ENCODE measurements at places on chromosomes 6 and 20.

DNA sequence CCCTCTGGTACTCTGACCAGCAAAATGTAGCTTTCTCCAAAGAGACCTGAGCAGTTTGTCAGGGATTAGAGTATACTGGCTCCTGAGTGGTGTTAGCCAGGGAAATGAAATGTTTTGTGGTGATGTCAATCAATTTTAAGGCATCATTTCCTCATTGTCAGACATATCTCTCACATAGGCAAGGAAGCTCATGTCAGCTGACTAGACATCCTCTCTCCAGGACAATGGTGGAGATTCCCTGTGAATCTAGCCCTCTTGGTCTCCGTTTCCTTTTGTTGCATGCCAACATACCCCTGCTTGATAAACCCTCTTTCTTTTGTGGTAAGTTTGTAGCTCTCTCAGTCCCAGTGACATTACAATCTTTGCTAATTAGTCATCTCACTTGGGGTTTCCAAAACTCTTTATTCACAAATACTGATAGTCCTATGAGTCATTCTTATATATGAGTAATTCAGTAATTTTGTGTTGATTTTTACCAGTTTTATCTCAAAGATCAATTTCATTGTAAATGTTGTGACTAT lies 135.6 kb upstream of the PTPRK start:
- no peak for DNase-seq

DNA sequence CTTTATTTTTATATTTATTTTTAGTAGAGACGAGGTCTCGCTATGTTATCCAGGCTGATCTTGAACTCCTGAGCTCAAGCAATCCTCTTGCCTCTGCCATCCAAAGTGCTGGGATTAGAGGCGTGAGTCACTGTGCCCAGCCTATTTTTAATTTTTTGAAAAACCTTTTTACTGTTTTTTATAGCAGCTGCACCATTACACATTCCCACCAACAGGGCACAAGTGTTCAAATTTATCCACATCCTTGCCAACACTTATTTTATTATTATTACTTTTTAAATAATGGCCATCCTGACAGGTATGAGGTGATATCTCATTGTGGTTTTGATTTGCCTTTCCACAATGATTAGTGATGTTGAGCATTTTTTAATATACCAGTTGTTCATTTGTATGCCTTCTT lies 42.5 kb downstream of the PACSIN1 start:
- no peak for DNase-seq

GRCh38 chr6:128167552-128167951 lies 266.7 kb upstream of the THEMIS start:
- DNase-seq = no peak

DNA sequence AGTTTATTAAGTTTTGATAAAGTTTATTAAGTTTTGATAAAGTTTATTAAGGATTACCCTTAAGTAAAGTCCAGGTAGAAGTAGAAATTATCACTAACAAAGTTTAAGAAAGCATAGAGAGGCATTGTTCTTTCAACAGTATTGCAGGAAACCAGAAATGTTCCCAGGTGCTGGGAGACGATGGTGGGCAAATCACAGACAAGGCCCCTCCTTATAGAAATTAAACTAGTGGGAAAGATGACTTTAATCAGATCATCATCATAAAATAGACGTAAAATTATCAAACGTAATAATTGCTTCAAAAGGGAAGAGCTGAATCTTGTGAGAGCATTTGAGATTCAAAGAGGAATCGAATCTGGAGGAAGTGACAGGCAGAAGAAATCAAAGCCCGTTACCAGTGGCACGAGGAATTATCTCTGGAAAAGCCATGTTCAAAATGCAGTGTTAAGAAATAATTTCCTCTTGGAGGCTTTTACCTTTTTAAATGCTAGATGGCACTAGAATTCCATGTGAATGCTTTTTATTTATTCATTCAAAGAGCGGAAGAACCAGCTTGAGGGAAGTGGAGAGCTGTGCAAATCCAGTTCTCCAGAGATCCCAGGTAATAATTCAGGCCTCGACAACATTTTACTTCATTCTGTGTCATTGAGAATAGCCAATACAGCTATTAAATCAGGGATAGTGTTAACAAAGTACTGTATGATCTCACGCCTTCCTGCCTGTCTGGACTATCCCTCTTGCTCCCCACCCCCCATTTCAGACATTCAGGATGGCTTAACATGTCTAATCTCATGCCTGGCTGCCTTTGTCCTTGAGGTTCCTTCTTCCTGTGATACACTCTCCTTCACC lies 1.0 kb upstream of the APMAP start:
- no peak for DNase-seq

DNA sequence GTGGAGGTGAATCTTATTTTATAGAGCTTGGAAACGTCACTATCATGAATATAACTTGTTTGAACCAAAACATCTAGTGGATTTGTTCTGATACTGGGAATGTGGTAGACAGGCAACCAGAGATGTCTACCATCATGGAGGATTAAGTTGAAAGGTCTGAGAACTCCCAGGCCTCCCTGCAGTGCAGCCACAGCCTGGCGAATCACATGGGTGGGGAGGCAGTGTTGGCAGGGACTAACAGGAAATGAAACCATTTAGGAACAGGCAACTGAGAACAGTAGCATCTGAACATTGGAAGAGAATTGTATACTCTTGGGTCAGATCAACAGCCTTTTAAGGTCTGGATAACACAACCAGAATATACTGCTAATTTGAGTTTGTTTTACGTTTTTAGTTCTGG lies 22.3 kb upstream of the CEP162 start:
- DNase-seq = no peak

DNA sequence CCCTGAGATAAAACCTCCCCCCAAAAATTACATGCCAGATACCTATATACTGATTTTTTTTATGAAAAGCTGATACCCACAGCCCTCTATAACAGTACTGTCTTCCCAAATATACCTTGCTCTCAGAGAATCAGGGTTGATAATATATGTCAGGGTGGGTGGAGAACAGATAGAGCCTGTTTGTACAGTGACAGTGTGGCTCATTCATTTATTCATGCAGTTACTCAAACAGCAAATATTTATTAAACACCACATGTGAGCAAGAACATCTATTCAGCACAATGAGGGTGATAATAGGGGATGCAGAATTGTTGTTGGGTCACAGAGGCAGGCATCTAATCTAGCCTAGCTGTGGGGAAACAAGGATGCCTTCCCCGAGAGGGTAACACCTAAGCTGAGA lies 334.2 kb downstream of the MAFB start:
- no peak for DNase-seq

DNA sequence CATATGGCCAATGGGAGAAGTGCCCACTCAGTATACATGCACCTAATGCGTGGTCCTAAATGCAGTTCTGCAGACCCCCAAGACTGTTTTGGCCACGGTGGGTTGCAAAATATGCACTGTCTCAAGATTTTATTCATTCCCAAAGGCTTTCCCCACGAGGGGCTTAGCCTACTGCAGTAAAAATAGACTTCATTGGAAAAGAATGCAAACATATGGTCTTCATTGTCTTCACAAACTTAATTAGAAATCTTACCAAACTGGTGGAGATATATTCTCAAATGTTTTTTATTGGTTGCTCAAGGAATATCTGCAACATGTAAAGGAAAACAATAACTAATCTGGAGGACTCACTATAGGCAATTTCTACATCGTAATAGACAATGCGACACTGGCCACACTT lies 31.6 kb upstream of the PRL start:
- DNase-seq = no peak

DNA sequence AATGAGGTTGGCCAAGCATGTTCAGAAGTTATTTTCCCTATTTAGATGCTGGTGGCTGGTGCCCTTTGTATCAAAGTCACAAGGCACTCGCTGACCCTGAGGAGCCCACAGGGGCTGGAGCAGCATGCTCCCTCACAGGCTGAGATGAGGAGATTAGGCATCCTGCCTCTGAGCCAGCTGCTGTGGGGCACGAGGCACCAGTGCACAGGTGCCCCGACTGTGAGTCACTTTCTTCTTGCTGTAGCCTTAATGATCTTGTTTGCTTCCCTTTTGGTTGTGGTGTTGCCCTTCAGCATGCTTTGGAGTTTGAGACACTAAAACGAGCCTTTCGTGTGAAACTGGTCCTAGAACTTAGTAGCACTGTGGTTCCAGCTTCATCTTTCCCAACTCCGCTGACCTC lies 4.3 kb downstream of the PSMG4 start:
- no peak for DNase-seq

GRCh38 chr6:167150941-167151549 lies 6.7 kb downstream of the GPR31 start:
- DNase-seq = no peak

GRCh38 chr6:135073217-135073616 lies 18.6 kb upstream of the HBS1L start:
- no peak for DNase-seq

- no peak for DNase-seq
Measured at GRCh38 chr6:147759536-147759935, 251.0 kb downstream of the SAMD5 start.

- no peak for DNase-seq
Measured at GRCh38 chr6:27178407-27178730, 69.1 kb upstream of the PRSS16 start.

DNA sequence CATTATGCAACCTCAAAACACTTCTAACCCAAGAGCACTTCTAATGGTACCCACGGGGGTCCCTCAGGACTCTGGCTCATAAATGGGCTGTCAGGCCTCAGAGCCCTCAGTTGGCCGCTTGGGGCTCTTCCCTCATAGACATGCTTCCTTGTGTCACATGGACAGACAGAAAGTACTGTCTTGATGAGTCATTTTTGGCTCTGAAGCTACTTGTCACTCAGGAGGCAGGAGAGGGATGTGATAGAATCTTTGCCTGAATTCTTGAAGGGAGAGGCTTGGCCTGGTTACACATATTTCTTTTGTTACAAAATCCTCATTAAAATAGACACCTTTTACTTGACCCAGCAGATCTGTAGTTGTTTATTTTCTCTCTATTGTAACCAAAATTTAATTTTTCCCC lies 15.1 kb upstream of the EDN1 start:
- DNase-seq = no peak

GRCh38 chr20:50335105-50335504 lies 144.5 kb downstream of the CEBPB start:
- DNase-seq = no peak

DNA sequence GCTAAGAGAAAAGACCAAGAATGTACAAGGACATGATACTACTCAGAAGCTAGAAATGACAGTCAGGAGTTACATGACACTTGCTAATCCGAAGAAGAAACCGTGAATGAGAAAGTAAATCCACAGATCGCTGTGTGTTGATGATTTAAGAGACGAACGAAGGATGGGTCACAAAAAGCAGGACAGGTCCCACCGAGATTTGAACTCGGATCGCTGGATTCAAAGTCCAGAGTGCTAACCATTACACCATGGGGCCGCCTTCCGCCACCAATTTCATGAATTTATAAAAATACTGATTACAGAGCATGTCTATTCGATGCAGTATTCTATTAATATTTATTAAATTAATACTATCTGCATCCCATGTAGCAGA lies 54.0 kb upstream of the BTN3A2 start:
- no peak for DNase-seq

GRCh38 chr6:140858381-140858971 lies 1274.2 kb upstream of the GJE1 start:
- DNase-seq = no peak

- DNase-seq = no peak
Measured at GRCh38 chr6:144811140-144811539, 526.0 kb downstream of the UTRN start.

GRCh38 chr20:610130-611046 lies at the start of gene TCF15:
TSS of gene TCF15 (minus strand) at chr20:610309. CDS start at chr20:610237, 72 bp downstream.
- no peak for DNase-seq

DNA sequence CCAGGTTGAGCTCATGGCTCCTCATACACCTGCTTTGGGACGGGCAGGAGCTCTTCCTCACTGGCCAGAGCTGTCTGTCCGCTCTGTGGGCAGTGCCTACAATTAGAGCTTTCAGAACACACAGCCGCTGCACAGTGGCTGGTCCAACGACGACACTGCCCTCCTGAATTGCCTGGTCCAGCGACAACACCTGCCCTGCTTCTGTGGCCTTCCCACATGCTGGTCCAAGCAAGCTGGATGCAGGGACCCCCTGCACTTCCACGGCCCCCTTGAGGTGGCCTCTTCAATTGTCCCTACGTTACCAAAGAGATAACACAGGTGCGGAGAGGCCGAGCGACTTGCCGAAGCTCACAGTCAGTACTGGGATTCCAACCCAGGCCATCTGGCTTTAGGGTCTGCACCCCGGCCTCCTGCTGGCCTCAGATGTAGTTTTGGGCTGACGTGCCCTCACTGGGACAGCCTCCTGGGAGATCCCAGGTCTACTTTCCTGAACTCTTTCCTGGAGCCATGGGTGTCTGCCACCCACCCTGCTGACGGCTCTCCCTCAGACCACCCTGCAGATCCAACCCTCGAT lies 1.4 kb upstream of the CHRNA4 start:
- DNase-seq = no peak

GRCh38 chr6:47592131-47592840 lies 106.1 kb upstream of the ADGRF4 start:
- no peak for DNase-seq

GRCh38 chr20:17569616-17570346 lies at the start of gene DSTN:
TSS of gene DSTN (plus strand) at chr20:17570075. CDS start at chr20:17570209, 134 bp downstream.
- DNase-seq = peak; percentile 70

DNA sequence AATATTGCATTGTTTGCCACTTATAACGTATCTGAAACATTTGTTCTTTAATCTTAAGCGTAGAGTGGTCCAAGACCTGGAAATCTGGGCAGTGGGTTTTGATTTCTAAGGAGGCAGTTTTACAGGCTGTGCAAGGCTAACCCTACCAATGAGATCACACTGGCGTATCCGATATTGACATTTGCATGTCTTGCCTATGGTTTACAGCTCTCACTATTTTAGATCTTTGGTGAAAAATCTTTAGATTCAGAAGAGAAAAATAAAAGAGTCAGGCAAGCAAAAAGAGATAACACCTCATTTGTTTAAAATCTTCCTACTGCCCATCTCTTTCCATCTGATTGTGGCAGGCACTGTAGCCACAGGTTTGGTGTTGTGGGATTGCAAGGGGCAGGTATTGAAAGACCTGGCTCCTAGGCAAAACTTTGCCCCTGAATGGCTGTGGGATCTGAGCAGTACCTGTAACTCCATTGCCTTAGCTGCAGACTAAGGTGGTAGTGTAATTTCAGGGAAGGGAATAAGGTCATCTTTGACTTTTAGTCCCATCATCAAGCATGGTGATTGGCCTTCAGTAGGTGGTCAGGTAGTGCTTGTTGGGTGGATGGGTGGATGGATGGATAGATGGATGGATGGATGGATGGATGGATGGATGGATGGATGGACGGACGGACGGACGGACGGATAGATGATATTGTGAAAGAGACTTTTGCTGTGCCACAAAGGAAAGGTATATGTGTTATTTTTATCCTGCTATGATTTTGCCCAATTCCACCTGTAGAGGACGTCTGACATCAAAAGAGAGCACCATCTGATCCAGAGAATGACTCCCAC lies 1.9 kb downstream of the TNFAIP3 start:
- DNase-seq = no peak

- no peak for DNase-seq
Measured at GRCh38 chr20:48709744-48710143, 118.1 kb downstream of the PREX1 start.

DNA sequence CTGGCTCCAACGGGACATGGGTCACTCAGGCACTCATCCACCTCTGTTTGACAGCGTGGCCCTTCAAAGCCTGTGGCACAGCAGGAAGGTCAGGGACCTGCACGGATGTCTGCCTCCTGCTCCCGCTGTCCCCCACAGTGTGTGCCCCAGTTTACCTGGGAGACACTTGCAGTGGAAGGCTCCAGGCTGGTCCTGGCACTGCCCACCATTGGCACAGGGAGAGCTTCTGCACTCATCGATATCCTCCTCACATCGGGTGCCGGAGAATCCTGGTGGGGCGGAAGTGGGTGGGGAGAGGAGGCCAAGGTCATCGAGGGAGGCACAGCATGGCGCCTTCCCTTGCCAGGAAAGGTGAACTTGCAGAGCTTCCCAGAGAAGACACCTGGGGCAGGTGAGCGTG lies 6.9 kb downstream of the NOTCH4 start:
- no peak for DNase-seq
